ENCODE measurements at places on chromosomes 7 and 10.

DNA sequence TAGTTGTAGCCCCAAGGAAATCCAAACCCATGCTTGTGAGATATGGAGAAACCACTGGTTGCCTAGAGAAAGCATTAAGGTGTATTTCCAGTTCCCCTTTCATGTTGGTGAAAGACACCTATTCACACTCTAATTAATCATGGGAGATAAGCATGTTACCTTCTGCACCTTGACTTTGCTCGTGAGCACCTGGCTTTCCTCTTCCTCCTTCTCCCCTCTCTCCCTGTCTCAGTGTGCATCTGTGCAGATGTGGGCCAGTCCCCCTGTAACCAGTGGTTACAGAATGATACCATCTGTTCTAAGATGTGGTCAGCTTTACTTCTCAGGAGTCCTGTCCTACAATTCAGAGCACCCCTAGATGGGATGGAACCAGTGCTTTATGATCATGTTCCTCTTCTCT is 160.6 kb downstream of the LCOR start:
- DNase-seq: no peak

DNA sequence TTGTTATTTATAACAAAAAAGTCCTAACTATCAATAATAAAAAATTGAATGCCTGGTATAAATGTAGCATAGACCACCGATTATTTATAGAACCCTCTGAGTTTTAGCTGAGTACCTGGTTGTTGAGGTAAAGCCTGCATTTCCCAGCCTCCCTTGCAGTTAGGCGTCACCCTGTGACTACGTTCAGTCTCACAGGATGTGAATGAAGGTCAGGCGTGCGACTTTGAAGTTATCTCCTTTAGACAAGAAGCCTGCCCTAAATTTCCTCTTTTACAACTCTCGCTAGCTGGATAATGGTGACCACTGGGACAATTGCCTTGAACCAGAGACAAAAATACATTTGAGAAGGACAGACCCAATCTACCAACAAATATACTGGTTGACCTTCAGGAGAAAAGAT is 67.5 kb upstream of the TES start:
- DNase-seq: no peak

DNA sequence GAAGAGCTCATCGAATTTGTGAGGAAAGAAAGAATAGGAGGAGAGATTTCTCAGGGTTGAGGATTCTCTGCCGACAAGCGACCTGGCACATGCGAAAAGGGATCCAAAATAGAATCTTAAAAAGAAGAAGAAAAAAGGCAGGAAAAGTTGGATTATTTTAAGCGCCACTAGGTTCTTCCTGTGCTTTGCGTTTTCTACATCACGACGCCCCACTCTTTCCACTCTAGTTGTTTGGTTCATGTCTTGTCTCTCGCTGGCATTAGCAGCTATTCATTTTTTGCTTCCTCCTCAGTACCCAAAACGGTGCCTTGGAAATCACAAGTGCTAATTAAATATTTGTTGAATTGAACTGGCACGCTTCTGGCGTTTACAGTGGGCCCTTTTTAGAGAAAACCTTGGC is 674 bp upstream of the FRA10AC1 start:
- no peak for DNase-seq

GRCh38 chr7:113256883-113257531 is 138.7 kb upstream of the SMIM30 start:
- DNase-seq: no peak

DNA sequence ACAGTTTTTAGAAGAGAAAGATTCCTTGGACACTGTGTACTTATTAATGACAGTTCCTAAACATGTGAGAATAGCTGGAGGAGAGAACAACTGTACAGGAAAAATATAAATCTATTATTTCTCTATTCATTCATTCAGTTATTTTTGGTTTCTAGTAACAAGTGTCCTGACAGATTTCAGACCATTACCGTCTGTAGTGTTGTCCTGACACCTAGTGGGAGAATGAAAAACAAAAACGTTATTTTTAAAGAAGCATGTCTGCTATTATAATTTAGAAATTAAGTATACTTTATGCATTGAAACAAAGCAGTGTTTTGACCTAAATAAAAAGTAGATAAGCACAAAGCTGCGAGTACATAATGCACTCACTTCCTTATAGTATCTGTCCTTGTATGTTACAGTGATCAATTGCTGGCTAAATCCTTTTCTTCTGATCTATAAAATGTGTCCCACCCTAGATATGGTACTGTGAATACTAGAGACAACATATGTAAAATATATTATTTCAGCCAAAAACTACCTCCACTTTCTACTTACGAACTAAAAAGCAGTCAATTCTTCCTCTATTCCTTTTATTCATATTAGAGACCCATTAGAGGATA is 575.6 kb downstream of the ARL4A start:
- no peak for DNase-seq

GRCh38 chr10:43940898-43941837 is 292.5 kb upstream of the ZNF32 start:
- no peak for DNase-seq

- DNase-seq: no peak
Observed at GRCh38 chr10:3046981-3047547, 20.3 kb upstream of the PFKP start.

GRCh38 chr10:78395162-78395561 is 361.5 kb downstream of the RPS24 start:
- no peak for DNase-seq

- DNase-seq: no peak
Observed at GRCh38 chr7:70153933-70154332, 555.7 kb downstream of the AUTS2 start.

All from thymus (tissue), 14 donors.